CD4-positive, CD25-positive, alpha-beta regulatory T cell (primary cell): ENCODE measurements at places on chromosomes 6 and 20.

GRCh38 chr6:37756135-37756534 lies 58.5 kb upstream of the MDGA1 start:
- DNase-seq = no peak

DNA sequence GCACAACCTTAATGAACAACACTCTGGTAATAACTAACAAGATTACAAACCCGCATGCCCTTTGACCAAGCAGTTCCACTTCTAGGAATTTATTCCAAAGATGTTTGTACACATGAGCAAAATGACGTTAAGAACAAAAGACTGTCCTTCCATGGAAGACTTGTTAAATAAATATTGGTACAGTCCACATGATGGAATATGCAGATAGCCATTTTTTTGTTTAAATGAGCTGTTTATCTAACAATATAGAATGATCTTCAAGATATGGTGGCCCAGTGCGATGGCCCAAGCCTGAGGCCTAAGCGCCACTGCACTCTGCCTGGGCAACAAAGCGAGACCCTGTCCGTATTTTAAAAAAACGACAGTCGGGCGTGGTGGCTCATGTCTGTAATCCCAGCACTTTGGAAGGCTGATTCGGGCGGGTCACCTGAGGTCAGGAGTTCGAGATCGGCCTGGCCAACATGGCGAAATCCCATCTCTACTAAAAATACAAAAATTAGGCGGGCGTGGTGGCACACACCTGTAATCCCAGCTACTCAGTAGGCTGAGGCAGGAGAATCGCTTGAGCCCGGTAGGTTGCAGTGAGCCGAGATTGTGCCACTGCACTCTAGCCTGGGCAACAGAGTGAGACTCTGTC lies 7.4 kb upstream of the AHCY start:
- DNase-seq = no peak

DNA sequence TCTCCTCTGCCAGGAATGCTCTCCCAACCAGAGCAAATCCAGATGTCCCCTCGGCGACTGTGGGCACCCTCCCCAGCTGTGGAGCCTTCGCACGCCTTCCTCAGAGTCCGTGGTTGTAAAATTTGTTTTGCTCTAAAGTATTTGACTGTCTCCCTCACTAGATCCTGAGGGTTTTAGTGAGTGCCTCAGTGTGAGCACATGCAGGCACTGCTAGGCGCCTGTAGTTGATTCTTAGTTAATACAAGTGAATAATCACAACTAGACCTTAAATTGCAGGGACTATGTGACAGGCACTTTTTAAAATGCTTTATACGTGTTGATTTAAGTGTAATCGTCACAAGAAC lies 680 bp upstream of the MTCH1 start:
- DNase-seq = peak; percentile 49

GRCh38 chr6:56072856-56073255 lies 174.5 kb downstream of the COL21A1 start:
- no peak for DNase-seq

DNA sequence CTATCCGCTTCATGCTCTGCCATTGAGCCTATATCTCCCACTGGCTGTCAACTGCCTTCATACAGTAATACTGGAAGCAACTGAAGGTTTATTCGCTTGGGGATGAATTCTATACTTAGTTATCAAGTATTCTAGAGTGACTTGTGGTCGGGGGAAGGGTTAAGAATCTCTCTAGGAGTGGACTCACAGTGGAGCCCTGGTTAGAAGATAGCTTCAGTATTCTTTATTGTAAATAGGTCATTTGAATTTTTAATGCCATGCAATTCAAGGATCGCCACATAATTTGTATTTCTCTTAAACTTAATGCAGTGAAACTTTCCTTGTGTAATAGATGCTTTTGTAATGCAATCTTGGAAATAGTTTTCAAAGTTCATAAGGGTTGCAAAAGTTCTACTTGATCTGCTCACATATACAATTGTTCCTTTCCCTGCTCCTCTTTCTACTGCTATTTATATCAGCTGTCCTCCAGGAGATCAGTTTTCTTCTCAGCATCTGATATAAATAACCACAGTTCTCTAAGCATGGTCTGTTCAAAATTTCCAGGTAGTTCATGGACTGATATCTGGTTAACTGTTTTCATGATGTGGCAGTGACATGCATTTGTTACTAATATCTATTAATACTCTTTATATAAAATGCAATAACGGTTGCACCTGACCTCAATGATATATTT lies 120.3 kb downstream of the KCNQ5 start:
- no peak for DNase-seq

DNA sequence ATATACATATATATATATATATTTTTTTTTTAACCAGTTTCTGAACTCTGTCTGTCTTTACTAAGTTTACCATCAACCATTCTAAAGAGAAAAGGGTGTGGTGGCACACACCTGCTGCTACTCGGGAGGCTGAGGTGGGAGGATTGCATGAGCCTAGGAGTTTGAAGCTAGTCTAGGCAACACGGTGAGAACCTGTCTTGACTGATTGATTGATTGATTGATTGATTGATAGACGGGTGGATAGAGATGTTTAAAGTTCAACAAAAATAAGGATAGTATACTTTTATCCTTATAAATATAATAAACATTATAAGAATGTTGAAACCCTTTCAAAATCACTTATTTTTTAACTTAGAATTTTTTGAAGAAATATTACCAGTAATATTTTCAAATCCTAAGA lies 30.2 kb downstream of the CEP57L1 start:
- no peak for DNase-seq

- DNase-seq = no peak
Measured at GRCh38 chr6:28205879-28206278, 19.2 kb upstream of the ZSCAN9 start.

GRCh38 chr6:45537539-45537938 lies 159.8 kb upstream of the SUPT3H start:
- no peak for DNase-seq

GRCh38 chr20:37282556-37282955 lies 6.9 kb upstream of the MANBAL start:
- no peak for DNase-seq

DNA sequence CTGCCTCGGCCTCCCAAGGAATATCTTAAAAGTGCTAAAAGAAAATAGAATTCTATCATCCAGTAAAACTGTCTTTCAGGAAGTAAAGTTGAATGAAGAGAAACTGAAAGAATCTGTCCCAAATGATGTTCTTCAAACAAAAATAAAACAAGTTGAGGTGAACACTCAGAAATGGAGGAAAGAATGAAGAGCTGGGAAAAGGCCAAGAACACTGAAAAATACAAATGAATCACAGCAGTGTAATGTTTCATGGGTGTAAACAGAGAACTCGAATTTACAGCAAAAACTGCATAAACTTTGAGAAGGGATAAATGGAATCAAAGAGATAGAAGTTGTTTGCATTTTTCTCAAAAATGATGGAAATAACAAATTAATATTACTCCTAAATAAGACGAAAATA lies 317.3 kb downstream of the TAF4 start:
- no peak for DNase-seq

DNA sequence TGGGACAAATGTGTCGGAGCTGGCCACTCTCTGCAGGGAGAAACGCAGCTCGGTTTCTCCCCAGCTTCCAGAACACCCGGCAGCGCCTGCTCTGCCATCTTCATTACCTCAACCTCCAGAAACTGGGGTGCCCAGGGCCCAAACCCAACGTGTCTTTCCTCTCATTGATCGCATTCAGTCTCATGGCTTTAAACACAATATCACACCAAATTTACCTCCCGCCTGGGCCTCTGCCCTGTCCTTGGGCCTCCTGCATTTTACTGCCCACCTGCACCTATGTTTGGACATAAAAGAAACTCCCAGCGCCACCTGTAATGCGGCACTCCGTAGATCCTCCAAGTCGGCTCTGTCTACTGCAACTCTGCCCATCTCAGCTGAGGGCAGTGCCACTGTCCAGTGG lies 22.2 kb downstream of the SERPINB6 start:
- no peak for DNase-seq

- DNase-seq = peak; percentile 41
Measured at GRCh38 chr6:169589293-169589692, 112.5 kb downstream of the WDR27 start.

- no peak for DNase-seq
Measured at GRCh38 chr6:54990001-54990400, 143.4 kb downstream of the FAM83B start.

- DNase-seq = no peak
Measured at GRCh38 chr6:47810885-47811284, 29.1 kb downstream of the OPN5 start.

DNA sequence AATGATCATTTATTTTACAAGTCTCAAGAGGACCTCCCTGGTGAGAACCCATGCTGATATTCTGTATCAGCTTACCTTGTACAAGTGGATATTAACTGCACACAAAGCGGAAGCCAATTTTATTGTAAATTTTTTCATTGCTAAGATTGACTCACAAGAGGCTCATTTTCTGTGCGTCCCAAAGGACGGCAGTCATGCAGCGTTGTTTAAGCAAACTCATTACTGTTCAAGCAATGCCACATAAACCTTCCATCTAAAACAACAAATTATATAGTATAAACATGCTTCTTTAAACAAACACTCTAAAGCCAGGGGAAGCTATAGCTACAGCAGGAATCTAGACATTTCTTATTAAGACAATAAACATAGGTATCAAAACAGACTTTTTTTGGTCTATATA lies 575.3 kb downstream of the FRK start:
- DNase-seq = no peak

GRCh38 chr20:25361287-25361683 lies 29.4 kb downstream of the ABHD12 start:
- DNase-seq = no peak

- DNase-seq = no peak
Measured at GRCh38 chr20:49272654-49273053, 5.2 kb downstream of the ZNFX1 start.

DNA sequence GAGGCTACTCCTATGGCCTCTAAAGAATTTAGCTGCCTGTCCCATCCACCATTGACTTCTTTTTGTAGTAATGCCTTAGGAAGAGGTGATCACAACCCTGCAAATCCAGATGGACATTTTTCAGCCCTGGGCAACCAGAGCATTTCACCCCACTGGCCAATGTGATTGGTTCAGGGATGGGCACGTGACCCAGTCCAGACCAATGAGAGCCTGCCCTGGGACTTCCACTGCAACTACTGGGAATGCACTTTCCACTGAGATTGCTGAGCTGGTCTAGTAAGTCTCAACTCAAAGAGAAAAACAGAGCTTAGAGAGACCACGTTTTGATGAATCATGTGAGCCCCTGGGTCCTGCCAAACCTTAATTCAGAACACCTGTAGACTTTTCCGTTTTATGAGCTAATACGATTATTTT lies 8.9 kb upstream of the UBE2V1 start:
- DNase-seq = no peak

DNA sequence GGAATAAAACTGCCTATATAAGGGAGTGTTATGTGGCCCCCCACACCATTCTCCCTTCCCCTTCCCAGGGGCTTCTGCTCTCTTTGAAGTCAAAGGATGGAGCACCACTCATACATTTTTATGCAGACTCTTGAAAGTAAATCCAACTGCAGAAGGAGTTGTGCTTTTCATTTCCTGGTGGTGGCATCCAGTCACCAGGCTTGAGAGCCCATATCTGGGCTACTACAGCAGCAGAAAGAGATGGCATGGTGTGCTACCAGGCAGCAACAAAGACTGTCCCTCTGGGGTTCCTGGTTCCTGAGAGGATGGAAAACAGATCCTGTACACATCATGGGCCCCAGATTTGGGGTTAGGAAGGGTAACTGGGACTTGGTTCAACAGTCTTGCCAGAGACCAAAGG lies 226.4 kb downstream of the CLIC5 start:
- no peak for DNase-seq

DNA sequence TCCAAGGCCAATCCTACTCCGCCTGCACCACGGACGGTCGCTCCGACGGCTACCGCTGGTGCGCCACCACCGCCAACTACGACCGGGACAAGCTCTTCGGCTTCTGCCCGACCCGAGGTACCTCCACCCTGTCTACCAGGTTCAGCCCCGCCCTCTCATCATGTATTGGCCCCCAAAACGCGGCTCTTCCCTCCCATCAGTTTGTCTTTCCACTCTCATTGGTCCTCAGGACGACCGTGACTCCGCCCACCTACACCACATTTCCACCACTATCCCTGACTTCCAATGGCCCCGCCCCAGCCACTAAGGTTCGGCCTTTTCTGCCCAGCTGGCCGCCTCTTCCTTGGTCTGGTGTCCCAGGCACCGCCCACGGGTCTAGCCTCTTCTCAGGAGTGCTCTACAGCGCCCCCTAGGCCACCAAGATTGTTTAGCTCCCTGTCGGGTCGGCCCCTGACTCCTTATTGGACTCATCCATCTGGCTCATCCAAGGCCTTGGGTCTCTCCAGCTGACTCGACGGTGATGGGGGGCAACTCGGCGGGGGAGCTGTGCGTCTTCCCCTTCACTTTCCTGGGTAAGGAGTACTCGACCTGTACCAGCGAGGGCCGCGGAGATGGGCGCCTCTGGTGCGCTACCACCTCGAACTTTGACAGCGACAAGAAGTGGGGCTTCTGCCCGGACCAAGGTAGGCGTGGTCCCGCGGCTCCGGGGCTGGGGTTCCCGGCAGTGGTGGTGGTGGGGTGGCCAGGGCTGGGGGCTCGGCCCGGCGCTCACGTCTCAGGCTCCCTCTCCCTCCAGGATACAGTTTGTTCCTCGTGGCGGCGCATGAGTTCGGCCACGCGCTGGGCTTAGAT lies 3.1 kb downstream of the MMP9 start:
- DNase-seq = no peak

- peak; percentile 15 for DNase-seq
Measured at GRCh38 chr20:36666181-36666740, 20.3 kb upstream of the SLA2 start.

DNA sequence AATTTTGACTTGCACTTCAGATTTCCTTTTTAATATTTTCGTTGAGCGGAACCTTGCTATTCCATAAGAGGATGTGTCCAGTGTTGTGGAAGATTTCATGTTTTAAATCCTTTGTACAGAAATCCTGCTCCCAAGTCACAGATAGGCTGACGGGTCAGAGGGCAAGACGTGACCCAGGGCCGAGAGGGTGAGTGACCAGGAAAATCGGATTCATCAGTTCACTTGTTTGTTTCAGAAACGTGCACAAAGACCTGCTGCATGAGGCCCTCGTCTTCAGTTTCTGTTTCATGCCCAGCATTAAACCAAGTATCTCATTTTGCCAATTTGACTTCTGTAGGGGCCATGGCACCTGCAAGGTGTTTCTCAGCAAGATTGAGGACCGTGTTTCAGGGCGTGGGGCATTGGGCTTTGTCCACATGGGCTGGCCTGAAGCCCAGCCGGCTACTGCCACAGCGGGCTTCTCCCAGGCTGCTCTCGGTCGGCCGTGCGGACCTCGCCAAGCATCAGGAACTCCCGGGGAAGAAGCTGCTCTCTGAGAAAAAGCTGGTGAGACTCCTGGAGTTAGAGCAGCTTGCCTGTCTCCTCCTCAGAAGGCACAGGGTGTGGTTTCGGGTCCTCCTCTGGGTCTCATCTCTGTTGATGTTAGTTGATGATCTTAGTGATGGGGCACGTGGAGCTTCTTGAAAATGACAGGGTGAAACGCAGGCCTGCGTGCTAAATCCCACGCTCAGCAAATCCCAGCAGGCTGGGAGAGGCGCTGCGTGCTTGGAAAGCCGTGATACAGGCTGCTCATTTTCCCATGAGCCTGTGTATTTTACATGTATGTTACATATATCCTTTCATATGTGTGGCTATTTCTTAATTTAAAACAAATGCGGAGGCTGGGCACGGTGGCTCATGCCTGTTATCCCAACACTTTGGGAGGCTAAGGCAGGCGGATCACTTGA lies 10.5 kb downstream of the MTG2 start:
- DNase-seq = no peak

- DNase-seq = no peak
Measured at GRCh38 chr6:169844946-169845345, 93.5 kb downstream of the ERMARD start.
